M059J (cell line): ENCODE measurements at places on chromosomes 6 and 20.
A peak's percentile ranks its signal among the peaks of the same experiment; 100 is the strongest.

DNA sequence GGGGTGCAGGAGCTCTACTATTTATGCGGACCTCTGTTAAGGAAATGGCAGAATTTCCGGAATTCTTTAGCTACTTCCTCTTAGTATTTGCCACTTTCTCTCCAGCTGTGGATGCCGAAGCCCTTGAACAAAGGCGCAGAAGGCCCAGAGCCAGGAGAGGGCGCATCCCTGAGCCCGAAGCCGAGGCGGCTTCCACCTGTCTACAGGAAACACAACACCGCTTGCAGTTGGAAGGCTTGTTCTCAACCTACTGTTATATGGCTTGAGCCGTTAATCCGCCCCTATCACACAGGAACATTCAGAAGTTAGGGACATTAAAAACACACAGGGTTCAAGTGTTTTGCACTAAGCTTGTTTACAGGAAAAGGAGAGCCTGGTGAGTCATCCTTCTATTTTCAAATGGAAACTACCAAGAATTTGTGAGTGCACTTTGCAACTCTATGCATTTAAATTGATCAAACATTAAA, 417.1 kb downstream of the BCKDHB start:
- DNase-seq: peak; percentile 74

GRCh38 chr6:3232017-3232945, 4.8 kb upstream of the TUBB2B start:
- DNase-seq: no peak

GRCh38 chr6:5992551-5993225, 14.0 kb downstream of the NRN1 start:
- DNase-seq: no peak

DNA sequence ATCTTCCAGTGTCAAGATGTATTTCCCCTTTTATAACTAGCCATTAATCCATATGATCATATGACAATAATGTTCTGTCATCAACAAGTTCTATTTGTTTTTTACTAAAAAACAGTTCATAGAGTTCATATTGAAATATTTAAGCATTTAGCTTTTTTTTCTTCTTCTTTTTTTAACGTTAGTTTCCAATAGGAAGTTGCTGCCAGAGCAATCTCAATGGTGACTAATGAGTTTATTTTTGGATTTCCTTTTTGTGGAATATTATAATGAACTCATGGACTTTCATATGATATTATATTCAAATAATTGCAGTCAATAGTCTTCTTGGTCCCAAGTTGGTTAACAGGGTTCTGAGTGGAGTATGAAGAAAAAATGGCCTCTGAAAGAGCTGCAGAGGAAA, 343.3 kb downstream of the BCKDHB start:
- DNase-seq: no peak

DNA sequence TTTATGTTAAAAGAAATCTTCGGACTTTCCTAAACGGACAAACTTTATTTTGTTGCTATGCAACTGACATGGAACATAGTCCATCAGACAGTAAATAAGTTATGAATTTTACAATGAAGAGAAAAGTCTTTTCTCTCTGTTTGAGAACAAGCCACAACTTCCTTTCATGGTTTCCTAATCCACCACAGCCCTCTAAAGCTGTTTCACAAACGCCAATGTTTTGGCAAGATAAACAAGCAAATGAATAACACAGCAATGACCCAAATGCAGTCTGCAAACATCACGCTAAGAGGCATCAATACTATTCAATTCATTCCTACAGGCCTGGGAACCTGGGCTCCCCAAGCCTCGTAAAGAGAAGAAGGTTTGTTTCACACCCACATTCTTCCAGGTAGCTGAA, 60.4 kb downstream of the HAO1 start:
- DNase-seq: peak; percentile 57

GRCh38 chr6:33095681-33096080, 19.9 kb downstream of the HLA-DPB1 start:
- DNase-seq: no peak

- DNase-seq: peak; percentile 71
These were observed 79.4 kb downstream of the SNX5 start for GRCh38 chr20:17889226-17889625.

DNA sequence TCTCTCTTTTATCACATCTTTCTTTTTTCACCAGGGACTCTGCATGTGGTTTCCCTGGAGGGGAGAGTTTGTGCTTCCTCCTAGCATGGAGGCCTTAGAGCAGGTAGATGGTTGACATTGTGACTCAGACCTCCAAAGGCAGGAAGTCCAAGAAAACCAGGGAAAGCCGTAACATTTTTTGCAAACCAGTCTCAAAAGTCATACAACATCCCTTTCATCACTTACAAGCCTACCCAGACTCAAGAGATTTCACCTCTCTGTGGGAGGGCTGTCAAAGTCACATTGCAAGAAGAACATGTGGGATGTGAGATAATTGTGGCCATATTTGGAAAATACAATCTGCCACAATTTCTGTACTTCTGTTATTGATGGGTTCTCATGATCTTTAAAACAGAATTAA, 46.2 kb downstream of the SNRNP48 start:
- DNase-seq: peak; percentile 64

DNA sequence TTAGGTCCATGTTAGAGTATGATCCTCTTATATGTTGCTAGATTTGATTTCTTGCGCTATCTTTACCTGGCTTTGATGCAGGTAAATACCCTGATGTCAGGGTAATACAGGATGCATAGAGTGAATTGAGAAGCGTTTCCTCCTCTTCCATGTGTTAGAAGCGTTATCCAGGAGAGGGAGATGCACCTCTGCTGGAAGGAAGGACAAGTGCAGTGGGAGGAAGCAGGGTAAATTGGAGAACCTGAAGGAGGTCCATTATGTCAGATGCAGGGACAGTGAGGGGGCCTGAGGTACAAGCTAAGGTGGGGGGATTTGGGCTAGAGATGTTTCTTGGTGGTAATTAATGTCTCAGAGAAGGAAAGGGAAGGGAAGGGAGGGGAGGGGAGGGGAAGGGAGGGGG, 7.7 kb downstream of the SHLD1 start:
- no peak for DNase-seq

- DNase-seq: peak; percentile 72
These were observed 340.0 kb downstream of the ADGRB3 start for GRCh38 chr6:68975064-68975463.

DNA sequence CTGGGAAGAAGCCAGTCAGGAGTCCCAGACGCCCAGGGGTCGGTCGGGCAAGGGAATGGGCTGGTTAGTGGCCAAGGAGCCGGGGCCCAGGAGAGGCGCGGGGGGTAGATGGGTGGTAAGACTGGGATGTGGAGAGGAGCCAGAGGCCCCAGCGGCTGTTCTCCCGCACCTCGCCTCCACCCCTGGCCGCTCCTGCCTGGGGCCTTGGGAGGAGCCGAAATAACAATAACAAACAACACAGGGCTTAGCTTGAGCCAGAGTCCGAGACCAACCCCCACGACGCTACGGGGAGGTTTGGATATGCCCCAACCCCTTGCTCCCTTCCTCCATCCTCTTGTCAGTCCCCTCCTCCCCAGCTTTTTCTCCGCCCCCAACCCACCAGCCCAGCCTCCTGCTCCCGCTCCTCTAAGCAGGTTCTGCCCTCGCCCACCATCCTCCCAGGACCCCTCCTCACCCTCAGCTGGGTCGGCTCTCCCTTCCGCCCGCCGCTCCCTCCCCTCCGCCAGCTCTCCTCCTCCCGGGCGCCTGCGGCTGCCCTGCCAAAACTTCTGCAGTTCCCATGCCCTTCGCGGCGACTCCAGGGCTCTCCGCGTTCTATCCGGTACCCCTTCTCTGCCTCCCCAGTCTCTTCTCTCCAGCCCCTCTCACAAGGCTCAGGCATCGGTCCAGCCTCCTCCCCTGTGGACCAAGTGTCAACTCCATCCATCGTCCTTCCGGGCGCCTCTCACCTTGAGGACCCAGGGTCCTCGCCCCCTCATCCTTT, 1.1 kb downstream of the RNF39 start:
- DNase-seq: peak; percentile 62

GRCh38 chr20:59006167-59006863, 739 bp downstream of the CTSZ start:
- no peak for DNase-seq

- DNase-seq: peak; percentile 12
These were observed 518.3 kb upstream of the ZNF337 start for GRCh38 chr20:26214991-26215390.

DNA sequence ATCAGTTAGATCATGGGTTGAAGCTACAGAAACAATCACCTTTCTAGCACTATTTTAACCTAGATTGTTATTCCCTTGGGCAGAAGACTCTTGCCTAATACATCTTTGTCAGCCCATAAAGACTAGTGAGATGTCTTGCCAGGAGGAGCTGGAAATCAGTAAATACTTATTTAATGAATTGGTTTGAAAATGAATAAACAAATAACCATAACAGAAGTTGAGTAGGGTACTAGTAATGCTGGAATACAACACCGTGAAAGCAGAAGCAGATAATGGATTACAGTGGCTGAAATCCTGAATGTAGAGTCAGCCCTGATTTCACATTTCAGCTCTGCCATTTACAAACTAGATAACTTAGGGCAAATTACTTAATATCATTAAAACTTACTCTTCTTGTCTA, 236.1 kb downstream of the PACRG start:
- no peak for DNase-seq

- no peak for DNase-seq
These were observed 235.8 kb downstream of the GMPR start for GRCh38 chr6:16473908-16474771.

GRCh38 chr6:112202639-112203341, 51.6 kb downstream of the LAMA4 start:
- DNase-seq: peak; percentile 81

DNA sequence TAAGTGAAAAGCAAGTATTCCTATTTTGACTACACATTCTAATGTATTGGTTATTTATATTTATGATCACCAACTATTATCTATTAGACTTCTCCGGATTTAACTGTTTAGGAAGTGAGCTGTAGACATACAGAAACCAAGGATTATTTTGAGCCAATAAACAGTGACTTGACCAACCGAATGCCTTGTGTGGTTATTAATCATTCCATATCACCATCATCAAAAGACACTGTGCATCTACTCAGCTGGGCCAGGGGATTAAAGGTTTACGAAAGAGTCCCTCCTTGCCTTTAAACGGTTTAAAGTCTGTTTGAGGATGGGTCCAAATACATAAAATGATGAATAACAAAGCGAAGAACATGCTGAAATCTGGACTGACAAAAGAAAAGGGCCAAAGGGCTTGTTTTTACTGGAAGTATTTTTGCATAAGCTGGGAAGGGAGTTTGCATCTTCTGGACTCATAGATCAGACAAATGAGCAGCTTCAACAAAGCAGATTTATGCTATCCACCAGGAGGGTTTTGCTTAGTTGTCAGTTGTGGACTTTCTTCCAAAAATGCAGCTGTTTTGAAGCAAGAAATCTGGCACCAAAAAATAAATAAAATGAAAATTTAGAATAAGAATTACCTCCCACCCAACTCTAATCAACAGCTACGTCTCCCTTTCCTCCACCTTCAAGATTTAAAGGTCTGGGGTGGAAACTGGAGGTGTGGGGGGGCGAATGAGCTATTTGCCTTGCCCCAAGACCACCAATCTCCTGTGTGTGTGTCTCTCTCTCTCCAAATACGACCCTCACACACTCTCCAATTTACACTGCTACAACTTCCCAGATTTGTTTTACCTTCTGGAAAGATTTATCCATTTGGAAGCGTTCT, 33.6 kb upstream of the ID4 start:
- peak; percentile 69 for DNase-seq

DNA sequence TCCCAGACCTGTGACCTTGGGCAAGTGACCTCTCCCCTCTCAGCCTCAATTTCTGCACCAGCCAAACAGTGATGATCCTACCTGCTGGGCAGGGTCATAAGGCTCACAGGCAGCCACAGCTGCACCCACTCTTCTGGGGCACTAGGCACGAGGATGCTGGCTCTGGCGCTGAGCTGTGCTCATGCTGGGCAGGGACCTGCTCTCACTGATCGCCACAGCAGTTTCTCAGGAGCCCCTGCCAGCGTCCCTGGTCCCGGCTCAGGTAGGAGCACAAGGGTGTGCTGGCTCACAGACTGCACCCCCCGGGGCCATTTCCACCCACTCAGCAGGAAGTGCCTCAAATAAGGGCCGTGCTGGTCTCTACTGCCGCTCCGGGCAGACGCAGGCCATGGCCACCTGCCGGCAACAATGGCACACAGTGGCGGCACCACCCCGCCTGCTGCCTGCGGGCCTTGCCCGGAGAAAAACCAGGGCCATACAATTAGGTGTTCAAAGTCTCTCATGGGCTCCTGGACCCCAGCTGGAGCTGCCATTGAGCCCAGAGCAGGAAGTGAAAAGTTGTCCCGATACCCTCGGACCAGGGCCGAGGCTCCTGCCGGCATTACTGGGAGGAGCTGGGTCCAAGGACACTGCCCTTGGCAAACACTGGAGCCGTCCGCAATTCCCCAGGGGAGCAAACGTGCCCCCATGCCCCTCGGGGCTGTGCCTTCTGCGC, 4.6 kb upstream of the CABLES2 start:
- no peak for DNase-seq

GRCh38 chr6:105974986-105975385, 111.2 kb upstream of the PRDM1 start:
- DNase-seq: no peak

GRCh38 chr20:44887466-44887865, 2.0 kb downstream of the YWHAB start:
- no peak for DNase-seq

DNA sequence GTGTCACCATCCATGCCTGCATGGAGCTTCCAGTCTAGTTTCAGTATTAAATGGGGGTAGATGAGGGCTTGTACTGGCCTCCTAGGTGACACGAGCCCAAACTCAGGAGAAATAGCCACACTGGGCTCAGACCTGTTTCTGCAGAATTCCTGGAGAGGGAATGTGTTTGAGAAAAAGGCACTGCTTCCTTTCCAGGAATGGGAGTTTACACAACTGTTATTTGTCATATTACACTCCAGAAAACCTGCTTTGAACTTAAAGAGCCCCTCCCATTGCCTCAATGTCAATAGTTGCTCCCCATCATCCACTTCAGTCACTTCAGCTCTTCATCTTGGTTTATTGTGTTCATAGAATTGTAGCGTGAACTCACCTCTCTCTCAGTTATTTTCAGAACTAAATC, 151.5 kb downstream of the CFAP61 start:
- no peak for DNase-seq

DNA sequence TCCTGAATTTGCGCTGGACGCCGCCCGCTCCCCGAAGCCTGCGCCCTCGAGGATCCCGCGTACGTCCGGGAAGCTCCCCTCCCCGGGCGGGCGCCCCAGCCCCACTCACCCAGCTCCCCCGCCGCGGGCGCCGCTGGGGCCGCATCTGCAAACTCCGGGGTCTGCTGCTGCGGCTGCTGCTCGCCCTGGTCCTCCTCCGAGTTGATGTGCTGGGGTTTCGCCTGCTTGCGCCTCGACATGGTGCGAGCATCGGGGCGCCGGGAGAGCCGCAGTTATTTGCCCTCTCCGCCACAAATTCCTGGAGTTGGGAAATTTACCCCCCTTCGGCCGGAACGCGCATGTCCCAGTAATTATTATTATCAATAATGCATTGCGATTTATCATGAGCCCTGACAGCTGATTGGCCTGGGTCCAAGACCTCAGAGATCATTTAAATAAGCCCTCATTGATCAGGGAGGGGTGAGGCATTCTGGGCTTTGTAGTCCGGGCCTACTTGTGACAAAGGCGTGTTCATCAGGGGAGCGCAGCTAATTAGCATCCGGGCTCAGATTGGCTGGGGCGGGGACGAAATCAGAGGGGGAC, at the start of gene SALL4:
Gene SALL4 (minus strand): TSS at position 352 of the 582 bp plus-strand sequence. CDS start 113 bp downstream, at position 239.
- DNase-seq: no peak

- no peak for DNase-seq
These were observed 24.5 kb downstream of the MAPK14 start for GRCh38 chr6:36052097-36052496.

GRCh38 chr20:60395991-60396390, 437.8 kb downstream of the CDH26 start:
- DNase-seq: no peak
